ENCODE measurements at places on chromosomes 1 and 21. TPM values are rescaled to one million over a fixed set of nuclear protein-coding genes. Genes with fewer than 3 reads are reported as not detected.

PKLR gene
- total RNA-seq: not detected

PLEKHA6 gene
- 12.5 TPM for total RNA-seq

SRRM1 gene
- 87.6 TPM for total RNA-seq

OR14A16 gene
- total RNA-seq: not detected

DNA sequence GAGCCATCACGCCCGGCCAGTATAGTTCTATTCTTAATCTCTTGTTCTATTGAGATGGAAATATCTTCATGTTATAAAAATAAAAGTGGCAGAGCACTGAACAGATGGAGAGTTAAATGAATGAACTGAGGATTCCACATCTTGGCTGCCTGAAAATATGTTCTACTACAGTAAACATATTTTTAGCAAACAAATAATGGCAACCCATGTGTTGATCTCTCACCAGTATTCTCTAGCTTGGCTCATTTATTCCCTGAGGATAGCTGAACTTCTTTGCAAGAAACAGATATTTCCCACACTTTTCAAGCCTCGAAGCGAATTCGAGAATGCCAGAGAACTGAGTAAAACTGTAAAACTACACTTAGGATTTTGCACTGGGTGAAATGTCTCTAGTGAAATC is 58.9 kb downstream of the DIRAS3 start:
- H3K4me1 ChIP-seq: no peaks in the 10 kb centered on the region
- H3K27me3 ChIP-seq: no peaks in the 10 kb centered on the region
- no peak for DNase-seq
- H3K27ac ChIP-seq: no peak overlapping the region
- no peaks in the 10 kb centered on the region for H3K36me3 ChIP-seq
- no peak overlapping the region for H3K4me3 ChIP-seq

- H3K27ac ChIP-seq: no peak overlapping the region
- H3K36me3 ChIP-seq: no peaks in the 10 kb centered on the region
- H3K4me1 ChIP-seq: peaks cover 11% of the 10 kb centered on the region
- no peak for DNase-seq
Observed at GRCh38 chr1:245444945-245445344, 290.2 kb downstream of the KIF26B start.

DNA sequence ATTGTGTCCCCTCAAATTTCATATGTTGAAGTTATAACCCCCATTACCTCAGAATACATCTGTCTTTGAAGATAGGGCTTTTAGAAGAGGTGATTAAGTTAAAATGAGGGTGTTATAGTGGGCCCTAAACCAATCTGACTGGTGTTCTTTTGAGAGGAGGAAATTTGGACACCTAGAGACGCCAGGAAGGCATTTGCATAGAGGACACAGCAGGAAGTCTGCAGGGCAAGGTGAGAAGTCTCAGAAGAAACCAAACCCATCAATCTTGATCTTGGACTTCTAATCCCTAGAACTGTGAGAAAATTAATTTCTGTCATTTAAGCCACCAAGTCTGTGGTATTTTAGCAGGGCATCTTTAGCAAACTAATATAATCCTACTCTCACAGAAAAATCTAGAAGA is 13.0 kb downstream of the GOLPH3L start:
- H3K27ac ChIP-seq: no peak overlapping the region
- DNase-seq: no peak
- no peak overlapping the region for H3K4me3 ChIP-seq
- no peaks in the 10 kb centered on the region for H3K4me1 ChIP-seq
- H3K36me3 ChIP-seq: no peaks in the 10 kb centered on the region

GRCh38 chr1:5391725-5392124 is 600.5 kb downstream of the NPHP4 start:
- H3K27ac ChIP-seq: no peak overlapping the region
- no peaks in the 10 kb centered on the region for H3K36me3 ChIP-seq
- H3K4me1 ChIP-seq: no peaks in the 10 kb centered on the region
- H3K27me3 ChIP-seq: peaks cover 8% of the 10 kb centered on the region

Data from esophagus muscularis mucosa (tissue), 4 donors.